ENCODE measurements at places on chromosomes 13 and 19.

DNA sequence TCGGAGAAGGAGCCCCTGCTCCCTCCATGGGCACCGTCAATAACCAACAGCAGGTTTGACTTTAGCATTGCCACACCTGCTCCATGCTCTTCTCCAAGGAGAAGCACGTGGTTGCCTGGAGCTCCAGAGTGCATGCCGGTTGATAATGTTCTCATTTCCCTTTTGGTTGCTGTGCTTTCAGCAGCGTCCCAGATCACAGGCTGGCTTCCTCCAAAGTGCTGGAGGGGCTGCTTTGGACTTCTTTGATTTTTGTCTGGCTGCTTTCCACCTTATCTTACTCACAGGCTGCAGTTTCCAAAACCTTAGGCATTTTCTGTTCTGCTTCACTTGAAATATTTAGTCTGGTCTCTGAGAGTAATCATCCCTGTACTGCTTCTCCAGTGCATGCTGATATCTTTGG, 123.8 kb upstream of the IRS2 start:
- no peak for DNase-seq

DNA sequence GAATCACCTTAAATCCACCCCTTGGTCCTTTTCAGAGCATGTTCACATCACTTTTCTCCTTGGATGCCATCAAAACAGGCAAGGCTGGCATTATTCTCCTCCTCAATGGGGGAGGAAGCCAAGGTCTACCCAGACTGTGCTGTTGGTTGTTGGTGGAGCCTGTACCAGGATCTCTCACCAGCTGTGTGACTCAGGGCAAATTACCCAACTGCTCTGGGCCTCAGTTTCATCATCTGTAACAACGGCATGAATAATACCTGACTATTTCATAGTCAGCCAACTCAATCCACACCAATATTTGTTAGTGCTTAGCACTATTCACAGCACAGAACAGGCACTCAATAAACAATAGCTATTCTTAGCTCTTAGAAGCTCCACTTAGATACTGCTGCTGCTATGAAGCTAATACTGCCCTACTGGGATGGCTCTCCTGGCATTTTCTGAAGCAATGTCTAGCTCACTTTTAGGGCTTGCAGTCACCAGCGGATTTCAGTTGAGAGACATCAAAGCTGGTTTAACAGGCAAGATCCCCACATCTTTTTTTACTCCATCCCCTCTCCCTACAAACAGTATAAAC, 116.9 kb downstream of the CCNA1 start:
- no peak for DNase-seq

GRCh38 chr13:23609414-23609760, 39.2 kb downstream of the TNFRSF19 start:
- DNase-seq = no peak

DNA sequence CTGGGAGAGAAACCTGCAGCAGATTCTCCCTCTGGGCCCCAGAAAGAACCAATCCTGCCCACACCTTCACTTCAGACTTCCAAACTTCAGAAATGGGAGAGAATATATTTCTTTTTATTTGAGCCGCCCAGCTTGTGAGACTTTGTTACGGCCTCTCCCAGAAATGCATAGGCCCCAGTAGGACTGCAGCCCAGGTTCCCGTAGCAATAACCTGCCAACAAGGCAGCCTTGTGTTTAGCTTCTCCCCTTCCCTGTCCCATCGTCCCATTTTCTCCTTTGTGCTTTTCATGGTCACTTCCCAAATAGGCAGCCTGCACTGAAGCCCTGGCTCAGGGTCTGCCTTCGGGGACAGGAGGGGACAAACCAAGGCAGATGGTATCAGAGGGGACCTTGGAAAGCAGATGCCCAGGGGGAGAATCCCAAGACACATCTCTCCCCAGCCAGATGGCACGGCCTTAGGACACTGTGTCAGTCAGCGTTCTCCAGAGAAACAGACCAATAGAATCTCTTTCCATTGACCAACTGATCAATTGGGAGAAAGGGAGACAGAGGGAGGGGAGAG, 3.7 kb upstream of the ARHGEF7 start:
- no peak for DNase-seq

DNA sequence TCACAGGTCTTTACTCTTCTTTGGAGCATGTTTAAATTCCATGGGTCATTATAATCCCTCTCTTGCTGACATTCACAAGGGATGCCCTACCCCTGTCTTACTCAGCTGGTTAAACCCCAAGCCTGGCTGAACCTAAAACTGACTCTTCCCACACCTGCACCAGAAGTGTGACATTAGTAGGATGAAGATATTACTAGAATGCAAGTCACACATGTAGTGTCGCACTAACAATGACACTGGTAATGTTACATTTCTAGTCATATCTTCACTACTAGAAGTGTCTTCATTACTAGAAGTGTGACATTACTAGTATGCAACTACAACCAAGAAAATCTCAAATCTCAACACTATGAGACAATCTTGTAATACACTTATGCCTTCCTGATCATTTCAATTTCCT, 14.2 kb downstream of the ZAR1L start:
- DNase-seq = no peak

DNA sequence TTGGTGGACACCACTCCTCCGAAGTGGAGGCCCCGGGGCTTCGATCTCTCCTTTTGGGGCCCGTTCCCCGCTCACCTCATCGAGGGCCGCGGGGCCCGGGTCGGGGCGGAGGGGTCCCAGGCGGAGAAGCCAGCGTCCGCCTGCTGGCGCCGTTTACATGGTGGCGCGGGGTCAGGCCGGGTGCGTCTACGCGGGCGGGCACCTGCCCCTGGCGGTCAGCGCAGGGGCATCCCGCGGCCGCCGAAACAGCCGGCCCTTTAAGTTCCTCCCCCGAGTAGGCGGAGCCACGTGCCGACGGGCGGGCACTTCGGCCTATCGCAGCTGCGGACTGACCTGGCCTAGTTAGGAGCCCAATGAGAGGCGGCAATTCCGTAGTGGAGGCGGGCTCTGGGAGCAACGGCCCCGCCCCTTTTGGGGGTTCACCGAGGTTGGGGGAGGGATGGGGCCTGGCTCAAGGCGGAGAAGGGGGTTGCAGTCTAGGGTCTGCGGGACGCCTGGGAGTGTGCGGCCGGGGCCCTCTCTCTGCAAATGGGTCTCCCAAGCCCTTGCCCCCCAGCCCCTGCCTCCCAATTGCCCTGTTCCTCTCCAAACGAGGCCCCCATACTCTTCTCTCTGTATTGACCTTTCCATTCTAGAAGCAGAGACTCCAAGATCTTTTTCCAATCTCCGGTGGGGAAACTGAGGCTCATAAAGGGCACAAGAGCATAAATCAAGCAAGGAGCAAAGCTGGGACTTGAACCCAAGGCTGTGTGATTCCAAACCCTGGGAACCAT, at the start of gene ABHD8:
TSS of gene ABHD8 (minus strand) at position 259 of the 773 bp plus-strand sequence. CDS start 1,809 bp downstream, outside the sequence.
- DNase-seq = peak; percentile 96

DNA sequence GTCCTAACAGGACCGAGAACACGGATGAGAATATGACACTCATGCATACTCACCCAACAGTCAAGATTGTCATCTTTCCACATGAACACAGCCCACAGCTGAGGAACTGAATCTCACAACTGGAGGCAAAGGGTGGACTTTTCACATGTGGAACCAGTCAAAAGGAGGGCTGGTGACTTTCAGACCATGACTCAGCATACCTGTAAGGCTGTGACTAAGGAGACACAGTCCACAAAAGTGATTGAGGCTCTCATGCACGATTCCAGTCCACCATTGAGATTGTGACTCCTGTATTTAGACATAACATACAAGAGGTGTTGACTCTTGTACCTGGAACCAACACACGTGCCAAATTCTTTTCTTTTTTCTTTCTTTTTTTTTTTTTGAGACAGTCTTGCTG, 40.0 kb downstream of the ZNF729 start:
- no peak for DNase-seq

DNA sequence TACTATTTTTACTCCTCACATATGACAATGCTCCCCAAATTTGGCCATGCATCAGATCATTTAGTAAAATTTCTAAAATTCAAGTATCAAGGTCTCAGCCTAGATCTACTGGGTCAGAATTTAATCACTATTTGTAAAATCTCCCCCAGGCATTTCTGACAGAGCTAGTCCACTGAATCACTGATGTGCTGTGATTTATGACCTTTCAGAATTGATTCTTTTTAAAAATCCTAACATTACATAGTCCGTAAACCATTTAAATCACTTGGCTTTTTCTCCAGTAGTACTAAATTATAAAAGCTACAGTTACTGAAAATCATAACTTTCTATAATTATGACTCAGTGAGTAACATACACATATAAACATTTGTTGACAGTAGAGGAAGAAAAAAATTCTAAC, 92.8 kb upstream of the RAP2A start:
- no peak for DNase-seq

DNA sequence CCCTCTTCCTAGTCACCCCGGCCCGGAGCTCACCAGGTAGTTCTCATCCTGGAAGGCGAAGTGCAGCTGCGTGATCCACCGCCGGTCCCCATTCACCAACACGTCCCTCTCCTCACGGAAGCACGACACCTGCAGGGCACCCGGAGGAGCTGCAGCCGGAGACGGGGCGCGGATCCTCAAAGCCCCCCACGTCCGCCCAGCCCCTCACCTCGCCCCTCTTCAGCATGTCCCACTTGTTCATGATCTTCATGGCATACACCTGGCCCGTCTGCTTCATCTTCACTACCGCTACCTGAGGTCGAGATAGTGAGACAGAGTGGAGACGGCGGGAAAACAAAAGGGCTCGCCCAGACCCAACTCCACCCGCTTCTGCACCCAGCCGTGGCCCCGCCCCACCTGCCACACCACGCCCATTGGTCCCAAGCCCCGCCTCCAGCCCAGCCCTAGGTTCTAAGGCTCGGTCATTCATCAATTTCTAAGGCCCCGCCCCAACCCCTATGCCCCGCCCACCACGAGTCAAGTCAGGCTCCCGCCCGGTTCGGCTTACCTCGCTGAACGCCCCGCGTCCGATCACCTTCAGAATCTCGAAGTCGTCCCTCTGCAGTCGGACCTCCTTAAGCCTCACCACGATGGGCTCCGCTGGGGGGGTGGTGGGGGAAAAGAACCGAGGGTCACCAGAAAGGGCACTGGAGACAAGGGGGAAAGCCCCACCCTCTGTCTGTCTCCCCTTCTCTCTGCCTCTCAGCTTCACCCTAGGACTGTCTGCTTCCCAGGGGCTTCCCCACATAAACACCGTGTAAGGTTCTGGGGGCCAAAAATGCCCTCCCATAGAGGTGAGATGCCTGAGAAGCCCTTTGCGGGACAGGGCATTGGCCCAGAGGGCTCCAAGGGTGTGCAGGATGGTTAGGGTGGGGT, 2.8 kb downstream of the DMPK start:
- peak; percentile 92 for DNase-seq

DNA sequence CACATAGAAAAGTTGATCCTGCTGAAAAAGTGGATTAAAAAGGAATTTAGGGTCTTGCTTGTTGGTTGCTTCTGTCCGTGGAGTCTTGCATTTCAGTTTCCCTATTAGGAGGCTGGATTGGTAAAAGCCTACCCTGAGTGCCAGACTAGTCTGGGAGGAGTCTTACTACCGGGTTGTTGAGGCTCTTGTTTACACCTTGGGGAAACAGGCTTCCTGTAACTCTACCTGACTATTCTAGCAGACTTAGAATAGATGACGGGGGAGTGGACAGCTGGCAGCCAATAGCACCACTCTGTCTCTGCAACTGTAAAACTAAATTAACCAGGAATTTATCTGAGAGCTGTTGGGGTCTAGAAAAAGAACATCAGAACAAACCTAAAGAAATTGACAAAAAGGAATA, 11.3 kb upstream of the MPHOSPH8 start:
- DNase-seq = no peak

DNA sequence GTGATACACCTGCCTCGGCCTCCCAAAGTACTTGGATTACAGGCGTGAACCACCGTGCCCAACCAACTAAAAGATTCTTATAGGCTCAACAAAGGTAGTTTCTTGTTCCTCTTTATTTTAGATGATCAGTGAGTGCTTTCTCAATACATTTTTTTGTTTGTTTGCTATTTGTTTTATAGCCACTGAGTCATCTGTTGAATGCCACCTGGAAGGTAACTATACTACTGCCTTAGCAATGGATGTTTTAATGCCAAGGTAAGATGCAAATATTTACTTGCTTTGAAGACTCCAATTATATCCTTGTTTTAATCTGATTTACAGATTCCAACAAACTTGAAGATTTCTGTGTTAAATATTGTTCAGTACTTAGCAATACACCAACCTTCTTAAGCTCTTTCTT, 2807.4 kb upstream of the PCDH20 start:
- DNase-seq = no peak

- DNase-seq = no peak
Measured at GRCh38 chr13:36031490-36031889, 99.7 kb downstream of the DCLK1 start.

- no peak for DNase-seq
Measured at GRCh38 chr13:80727321-80727975, 386.5 kb upstream of the SPRY2 start.

DNA sequence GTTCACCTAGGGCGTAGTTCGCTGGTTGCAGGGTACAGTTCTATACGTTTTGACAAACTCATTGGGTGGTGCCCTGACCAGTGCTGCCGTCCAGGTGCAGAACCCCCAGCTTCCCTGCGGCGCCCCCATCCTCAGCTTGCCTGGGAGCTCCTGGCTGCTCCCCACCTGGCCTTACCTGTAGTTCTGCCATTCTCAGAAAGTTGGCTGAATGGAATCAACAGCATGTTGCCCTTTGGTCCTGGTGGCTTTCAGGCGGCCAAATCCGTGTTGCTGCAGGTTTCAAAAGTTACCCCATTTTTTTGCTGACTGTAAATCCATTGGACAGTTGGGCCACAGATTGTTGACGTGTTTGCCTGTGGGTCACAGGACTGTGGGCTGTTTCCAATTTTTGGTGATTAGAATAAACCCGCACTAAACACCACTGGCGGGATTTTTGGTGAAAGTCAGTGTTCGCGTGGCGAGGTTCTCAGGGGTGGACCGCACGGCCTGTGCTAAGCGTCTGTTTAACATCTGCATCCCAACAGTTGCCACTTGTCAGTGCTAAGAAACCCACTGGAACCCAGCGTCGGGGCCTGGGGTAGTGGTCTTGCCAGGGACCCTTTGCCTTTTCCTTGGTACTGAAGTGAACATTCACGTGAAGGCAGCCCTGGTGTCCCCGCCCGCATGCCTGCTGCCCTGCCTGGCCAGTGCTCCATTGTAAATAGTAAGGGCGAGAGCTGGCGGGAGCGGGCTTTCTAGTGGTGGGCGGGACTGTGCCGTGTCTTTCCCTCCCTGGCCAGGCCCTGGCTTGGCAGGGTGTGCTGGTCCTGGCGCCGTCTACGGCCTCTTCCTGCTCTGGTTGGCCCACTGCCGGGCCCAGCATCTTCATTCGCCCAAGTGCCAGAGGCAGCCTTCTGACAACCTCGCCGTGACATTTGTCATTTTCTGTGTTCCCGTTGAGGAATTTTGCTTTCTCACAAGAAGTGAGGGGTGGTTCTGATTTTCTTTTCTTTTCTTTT, 3.3 kb downstream of the DOT1L start:
- DNase-seq = no peak
